ENCODE measurements at places on chromosomes 11 and 22.
A peak's percentile ranks its signal among the peaks of the same experiment; 100 is the strongest.

DNA sequence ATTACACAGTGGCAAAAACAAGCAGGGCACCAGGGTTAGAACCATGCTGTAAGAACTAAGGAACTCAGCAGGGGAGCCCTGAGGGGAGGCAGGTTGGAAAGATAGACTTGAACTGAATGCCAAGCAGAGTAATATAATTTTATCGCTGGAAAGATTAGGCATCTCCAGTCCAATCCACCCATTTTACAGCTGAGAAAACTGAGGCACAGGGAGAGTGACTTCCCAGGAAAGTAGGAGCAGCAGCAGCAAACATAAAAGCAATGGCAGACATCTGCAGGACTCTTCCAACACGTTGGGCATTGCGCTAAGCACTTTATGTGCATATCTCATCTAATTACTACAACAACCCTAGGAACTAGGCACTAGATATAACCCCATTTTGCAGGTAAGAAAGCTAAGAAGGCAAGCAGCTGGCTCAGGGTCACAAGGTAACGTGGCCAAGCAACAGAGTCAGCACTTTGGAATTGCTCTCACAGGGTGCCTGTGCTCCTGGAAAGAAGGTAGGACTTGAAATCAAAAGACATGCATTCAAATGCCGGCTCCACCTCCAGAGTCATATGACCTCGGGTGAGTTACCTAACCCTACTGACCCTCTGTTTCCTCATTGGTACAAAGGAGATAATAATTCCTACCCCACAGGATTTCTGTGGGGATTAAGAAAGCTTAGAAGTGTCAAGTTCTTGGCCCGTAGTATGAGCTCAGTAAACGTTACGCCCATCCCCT, 215.3 kb downstream of the BARX2 start:
- no peak for DNase-seq

- no peak for DNase-seq
Measured at GRCh38 chr11:102809971-102810370, 12.0 kb upstream of the MMP1 start.

- DNase-seq, result no peak
Measured at GRCh38 chr11:94785509-94785908, 17.4 kb downstream of the AMOTL1 start.

DNA sequence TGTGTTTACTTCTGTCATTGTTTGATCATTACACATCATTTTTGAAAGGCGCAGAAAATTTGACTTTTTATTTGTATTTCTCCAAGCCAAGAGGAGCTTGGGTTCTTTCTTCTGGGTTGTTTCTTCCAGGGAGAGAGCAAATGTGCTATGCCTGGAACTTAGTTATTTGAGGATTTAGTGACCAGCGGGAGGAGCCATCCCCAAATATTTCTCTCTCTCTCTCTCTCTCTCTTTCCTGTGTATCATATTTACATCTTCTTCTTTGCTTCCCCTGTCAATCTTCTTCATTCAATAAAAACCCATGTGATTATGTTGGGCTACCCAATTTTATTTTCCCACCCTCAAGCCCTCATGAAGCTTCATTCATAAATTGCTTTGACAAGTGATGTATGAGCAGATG, 534.5 kb downstream of the LRRC4C start:
- no peak for DNase-seq

DNA sequence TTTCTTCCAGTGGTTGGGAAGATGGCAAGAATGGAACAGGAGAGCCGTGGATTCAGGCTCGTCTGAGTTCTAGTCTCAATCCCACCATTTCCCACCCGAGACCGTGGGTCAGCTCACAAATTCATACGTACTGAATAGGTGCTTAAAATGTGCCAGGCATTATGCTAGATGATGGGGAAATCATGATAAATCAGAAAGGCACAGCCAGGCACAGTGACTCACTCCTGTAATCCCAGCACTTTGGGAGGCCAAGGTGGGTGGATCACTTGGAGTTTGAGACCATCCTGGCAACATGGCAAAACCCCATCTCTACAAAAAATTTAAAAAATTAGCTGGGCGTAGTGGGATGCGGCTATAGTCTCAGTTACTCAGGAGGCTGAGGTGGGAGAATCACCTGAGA, 7.1 kb downstream of the TRIOBP start:
- DNase-seq, result no peak

DNA sequence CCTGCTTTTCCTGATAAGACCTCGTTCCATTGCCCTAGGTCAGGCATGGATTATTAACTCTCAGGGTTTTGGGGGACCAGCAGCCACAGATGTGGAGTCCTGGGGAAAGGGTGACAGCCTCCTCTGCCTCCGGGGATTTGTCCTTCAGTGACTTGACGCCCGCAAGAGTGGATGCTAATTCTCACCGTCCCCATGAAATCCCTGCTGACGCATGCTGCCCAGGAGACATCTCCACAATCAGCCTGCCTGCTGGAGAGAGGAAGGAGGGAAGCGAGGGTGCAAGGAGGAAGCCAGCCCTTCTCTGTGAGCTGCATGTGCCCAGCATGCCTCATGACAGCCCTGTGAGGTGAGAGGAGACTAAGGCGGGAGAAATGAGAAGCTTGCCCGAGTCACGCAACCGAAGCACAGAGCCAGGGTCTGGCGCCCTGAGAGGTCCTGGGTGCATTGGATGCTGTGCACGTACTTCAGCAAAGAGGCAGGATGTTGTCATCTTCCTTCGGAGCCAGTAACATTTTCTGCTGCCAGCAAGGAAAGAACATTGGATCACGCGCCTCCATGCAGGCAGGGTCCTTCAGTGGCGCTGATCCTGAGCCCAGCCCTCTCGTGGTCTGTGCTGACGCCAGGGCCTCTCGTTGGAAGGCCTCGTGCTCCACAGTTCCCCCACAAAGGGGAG, 27.3 kb upstream of the KRTAP5-6 start:
- no peak for DNase-seq

DNA sequence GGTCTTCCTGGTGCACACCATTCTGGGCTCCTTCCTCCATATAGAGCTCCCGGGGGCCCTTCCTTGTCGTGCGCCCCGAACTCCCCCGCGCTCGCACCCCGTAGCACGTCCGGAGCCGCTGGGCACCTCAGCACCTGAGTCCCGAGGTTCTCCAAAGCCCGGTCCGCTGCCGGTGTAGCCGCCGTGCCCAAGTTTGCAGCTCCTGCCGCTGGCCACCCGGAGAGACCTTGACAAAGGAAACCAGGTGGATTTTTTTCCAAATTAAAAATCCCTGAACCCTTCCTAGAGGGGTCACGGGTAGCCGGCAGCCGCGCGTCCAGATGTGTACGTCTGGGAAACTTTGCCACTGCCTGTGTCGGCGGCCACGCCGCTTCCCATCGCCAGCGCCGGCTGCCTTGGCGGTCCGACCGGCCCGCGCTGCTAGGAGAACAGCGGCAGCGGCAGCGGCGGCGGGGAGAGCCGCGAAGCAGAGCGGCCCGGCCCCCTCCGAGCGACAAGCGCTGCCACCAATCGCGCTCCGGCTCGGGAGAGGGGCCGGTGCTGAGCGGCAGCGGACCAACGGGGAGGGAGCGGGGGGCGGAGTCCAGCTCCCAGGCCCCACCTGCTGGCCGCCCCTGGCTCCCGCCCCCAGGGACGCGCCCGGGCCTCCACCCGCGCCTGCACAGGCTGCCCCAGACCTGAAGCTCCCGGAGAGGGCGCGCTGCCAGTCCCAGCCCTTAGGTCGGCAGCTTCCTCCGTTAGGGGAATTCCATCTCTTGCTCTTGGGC, at the start of gene GALNT18:
Gene GALNT18, minus strand, starts transcription at position 433 of the 767 bp plus-strand sequence.
- DNase-seq, result peak; percentile 82

DNA sequence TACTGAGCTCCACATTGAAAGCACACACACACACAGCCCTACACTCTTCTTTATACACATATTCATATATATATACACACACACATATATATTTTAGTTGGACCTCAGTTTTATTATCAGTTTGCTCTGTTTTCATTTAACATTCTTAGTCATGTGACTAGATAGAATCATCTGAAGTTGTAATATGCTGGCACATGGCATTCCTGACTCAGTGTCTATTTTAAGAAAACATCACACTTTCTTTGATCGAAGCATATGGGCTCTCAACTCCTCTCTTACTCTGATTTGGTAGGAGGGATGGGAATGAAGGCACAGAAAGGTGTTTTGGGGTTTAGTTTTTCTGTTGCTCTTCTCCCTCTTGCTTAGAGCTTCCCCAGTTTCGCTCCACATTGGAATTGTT, 24.8 kb downstream of the AMOTL1 start:
- DNase-seq, result no peak

DNA sequence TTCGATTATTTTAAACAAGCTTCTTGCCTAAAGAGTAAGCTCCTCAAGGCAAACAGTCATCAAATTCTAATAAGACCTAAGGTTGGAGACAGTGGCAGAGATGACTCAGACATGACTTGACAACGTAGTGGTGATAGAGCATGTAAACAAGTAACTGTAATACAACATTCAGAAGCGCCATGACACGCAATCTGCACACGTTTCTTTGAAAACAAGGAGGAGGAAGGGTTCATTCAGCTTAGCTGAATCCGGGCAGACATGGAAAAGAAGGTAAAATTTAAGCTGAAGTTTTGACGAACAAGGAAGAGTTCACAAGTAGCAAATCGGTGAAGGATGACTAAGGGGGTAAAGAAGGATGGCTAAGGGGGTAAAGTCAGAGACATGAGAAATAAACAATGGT, 152.4 kb upstream of the ZC3H12C start:
- no peak for DNase-seq

- no peak for DNase-seq
Measured at GRCh38 chr11:128905345-128906184, 14.4 kb downstream of the KCNJ5 start.

- DNase-seq, result peak; percentile 34
Measured at GRCh38 chr11:1628506-1629325, 859 bp upstream of the KRTAP5-5 start.

- no peak for DNase-seq
Measured at GRCh38 chr11:62137276-62137861, 13.6 kb downstream of the INCENP start.

- no peak for DNase-seq
Measured at GRCh38 chr11:116851626-116852025, 14.2 kb upstream of the APOA1 start.

GRCh38 chr22:28955817-28956216, 72.4 kb downstream of the ZNRF3 start:
- DNase-seq, result peak; percentile 76

DNA sequence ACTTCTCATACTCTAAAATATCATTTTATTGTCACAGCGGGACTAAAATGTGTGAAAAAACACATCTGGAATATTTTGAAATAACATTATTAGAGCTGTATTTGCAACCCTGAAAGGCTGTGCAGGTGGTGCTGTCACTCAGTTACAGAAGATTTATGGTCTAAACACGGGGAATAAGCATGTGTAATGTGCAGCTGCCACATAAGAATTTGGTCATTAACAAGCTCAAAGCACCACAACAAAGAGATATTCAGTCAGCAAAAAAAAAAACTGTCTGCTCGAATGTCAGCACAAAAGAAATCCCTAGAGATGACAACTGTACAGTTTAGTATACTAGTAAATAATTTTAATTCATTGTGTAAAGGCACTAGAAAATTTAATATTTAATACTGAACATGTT, 31.3 kb downstream of the TMEM123 start:
- no peak for DNase-seq

DNA sequence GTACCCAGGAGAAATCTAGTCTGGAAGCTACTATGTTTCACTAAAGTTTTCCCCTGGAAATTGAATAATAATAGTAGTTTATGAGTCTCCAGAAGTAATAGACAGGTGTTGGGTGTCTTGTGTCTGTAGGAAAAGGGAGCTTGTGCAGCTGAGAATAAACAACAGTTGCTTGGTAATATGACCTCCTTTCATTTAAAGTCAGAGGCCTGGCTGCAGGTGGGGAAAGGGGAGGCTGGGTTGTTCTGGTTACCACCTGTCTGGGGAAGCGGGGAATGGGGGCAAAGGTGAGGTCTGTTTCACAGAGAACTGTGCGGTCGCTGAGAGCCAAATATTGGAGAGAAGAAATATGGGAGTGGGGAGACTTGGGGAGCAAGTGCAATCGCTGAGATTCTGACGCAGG, 3.3 kb upstream of the GRAMD1B start:
- no peak for DNase-seq

DNA sequence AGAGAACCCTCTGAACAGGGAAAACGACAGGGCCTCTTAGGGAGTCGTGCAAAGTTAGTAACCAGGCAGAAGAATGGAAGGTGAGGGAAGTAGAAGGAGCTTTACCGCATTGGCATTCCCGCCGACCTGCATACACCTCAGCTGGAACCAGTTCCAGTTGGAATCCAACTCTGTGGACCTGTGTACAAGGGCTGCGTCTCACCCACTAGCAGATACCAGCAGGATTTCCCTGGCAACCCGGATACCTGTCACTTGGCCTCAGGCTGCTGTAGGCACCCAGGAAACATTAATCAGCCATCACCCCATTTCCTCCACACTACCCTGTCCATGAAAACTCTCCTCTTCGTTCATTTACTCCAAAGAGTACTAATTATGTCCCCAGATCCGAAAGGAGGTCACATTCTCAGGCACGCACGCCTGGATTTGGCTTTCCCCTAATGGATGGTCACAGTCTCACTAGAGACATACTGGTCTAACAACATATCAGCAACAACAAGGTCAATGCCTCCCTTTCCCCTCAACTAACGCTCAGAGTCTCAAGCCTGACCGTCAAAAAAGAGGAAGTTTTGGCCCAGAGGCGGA, 842 bp downstream of the ARFGAP2 start:
- DNase-seq, result no peak

- no peak for DNase-seq
Measured at GRCh38 chr11:35334385-35335090, 84.8 kb downstream of the SLC1A2 start.

DNA sequence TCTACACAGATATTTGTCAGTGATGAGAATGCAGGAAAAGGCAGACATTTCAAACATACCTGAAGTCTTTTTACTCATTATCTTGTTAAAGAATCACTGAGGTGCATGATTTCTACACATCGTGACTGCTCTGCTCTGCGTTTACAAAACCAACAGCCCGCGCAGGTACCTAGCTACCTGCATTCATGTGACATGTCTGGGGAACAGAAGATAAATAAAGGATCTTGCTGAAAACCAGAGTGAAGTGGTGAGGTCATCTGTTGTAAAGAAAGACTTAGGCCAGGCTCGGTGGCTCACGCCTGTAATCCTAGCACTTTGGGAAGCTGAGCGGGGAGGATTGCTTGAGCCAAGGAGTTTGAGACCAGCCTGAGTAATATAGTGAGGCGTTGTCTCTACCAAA, 15.7 kb downstream of the ASPHD2 start:
- no peak for DNase-seq

GRCh38 chr11:36825251-36825650, 227.2 kb upstream of the RAG2 start:
- DNase-seq, result no peak

DNA sequence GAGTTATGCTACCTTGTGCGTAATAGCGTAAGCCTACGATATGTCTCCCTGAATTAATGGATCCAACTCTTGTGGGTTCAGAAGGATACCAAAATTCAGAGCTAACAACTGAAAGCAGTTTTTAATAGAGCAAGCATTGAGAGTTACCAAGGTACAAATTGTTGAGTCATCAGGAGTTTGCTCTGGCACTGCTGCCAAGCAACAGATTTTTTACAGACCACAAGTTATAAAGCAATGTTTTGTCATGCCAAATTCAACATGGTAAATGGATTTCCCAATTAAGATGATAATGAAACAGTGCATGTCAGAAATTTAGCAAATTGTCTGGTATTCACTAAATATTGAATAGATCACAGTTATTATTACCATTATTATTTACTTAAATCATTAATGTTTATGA, 295.6 kb downstream of the NELL1 start:
- no peak for DNase-seq
